ENCODE measurements at places on chromosomes 4 and X.

GRCh38 chr4:8262637-8263322, 6.8 kb upstream of the HTRA3 start:
- DNase-seq = no peak

- no peak for DNase-seq
These were observed 23.8 kb downstream of the CTSO start for GRCh38 chr4:155929833-155930232.

DNA sequence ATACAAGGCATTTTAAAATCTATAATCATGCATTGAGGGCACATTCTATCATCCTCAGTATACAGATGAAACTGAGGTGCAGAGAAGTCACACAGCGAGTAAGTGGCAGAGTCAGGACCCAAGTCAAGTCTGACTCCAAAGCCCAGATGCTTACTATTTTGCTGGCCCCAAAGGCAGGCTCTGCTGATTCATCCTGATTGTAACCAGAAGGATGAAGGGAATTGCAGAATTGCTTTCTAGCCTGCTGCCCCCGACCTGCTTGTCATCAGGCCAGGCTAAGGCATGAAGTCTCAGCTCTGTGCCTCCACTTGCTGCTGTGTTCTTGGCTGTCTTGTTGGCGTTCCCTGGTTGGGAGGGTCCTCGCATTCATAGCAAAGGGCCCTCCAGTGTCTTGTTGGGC, 62.7 kb downstream of the SLC9A6 start:
- no peak for DNase-seq

DNA sequence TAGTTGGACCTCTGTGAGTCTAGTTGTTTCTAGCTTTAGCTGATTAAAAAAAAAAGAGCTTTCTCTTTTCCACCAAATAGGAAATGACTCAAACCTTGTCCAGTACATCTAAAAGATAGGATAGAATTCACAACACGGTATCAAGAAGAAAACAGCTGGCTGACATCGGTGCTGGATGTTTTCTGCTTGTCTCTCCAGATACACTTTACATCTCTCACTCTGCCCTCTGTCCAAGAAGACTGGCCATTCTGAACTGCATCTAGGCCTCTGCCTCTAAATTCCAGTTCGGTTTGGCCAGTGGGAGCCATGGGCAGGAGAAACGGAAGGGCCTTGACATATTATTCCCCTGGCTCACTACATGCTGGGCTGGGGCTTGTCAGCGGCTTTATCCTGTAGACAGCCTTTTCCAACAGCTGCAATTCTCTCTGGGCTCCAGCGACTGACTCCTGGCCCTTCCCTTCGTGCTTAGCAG, 57.3 kb upstream of the SHISA3 start:
- DNase-seq = no peak

DNA sequence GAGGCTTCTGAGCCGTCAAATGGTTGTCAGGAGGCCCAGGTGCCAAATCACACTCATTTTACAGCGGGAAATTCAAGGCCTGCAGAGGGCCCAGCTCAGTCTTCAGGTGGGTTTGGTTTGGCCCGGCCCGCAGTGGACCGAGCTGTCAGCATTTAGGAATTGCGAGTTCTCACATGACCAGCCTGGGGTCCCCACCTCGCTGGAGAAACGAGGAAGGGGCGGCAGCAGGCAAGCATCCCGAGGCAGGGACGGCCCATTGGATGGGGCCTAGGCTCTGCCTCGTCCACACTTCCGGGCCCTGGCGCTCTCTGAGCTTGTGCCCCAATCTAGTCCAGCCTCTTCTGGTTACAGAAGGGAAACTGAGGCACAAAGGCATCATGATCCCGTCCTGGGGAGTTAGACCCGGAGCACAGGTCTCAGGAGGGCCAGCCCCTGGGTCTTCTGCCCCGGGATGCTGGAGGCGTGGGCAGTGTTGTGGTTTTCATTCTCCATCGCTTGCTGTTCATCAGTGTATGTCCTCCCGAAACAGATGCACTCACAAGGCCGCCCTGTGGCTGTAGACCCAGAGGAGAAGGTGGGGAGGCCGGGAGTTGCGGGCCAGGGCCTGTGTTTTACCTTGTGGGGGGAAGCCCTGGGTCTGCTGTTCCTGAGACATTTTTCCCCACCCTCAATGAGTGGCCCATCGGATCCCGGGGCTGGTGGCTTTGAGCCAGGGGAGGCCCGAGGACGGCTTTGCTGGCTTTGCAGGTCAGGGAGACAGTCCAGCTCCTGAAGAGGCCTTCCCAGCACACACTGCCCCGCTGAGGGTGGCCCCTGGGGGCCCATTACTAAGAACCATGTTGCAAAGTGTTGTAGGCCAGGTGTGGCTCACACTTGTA, 8.9 kb downstream of the PSAPL1 start:
- no peak for DNase-seq

- no peak for DNase-seq
These were observed 22.7 kb downstream of the FABP2 start for GRCh38 chr4:119299260-119299671.

DNA sequence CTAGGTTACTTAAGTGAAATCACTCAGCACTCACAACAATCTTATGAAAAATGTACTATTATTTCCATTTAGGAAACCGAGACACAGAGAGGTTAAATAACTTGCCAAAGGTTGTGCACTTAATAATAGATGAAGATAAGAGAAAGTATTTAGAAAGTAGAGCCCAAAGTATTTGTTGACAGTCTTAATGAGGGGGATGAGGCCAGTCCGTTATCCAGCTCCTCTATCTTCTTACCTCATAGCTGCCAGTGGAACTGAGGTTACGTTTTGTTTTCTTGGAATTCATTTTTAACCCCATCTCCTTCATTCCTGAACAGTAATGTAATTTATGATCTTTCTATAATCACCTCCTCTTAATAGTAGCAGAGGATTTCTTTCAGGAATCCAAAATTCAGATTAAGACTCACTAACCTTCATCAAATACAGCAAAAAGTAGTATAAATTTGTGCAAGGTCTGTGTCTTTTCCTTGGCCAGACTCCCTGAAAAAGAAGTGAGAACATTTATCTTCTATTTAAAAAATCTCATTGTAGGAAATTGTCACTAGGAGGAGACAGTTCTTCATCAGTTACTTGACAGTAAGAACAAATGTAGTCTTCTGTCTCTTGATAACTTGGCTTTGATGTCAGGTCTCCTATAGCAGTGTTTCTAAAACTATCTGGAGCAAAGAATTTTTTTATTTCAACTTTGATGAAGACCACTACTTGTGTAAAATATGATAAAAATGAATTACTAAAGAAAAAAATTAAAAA, 35.5 kb downstream of the F8 start:
- DNase-seq = no peak

DNA sequence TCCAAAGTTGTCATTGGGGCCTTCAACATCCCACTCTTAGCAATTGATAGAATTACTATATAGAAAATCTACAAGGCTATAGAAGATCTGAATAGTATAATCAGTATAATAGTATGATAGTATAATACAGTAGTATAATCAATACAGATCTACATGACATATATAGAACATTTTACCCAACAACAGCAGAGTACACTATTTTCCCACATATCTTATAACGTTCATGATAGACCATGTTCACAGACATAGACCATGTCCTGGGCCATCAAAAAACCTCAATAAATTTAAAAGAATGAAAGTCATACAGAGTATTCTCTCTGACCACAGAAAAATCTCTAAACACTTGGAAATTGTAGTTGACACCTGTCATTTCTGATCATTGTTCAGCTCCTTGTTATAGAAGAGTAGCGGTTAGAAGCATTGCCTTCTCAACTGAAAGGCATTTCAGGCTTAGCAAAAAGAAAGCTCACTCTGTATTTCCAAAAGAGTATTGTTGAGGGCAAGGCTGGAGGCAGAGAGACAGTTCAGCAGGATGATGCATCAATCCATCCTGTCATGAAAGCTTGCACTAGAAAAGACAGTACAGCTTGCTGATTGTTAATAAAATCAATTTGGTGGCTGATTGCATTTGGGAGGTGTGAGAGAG, 38.8 kb upstream of the ARMCX5 start:
- DNase-seq = no peak

DNA sequence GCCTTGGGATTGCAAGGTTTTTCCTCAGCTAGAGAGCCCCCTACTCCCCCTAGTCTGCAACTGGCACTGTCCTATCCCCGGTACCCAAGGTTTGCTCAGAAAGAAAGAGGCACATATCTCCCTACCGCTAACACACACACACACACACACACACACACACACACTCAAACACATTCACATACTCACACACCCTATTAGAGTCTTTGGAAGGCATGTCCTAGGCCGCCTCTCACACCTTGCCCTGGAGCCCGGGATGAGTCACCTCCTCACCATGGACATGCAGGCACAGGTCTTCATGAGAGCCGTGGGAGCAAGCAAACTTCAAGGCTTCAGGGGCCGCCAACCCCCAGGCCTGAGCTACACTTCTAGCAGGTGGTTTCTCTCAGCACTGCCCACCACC, 49.2 kb downstream of the PJA1 start:
- DNase-seq = no peak

DNA sequence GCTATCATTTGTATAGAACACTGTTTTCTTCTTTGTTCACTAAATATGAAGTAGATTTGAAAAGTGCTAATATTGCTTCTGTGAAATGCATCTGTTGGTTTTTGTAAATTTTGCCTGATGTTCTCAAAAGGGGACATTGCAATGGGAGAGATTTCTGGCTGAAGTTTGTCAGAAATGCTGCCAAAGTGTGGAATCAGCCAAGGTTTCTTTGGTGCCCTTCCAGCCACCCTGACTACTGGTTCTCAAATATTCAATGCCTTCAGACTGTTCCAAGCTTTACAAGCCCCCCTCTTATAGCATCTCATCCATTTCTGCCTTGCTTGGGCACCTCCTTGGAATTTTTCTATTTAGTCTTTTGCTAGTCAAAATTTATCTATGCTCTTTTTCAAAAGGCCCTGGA, 60.6 kb upstream of the TMLHE start:
- no peak for DNase-seq

GRCh38 chrX:132491191-132491590, 2.4 kb upstream of the MBNL3 start:
- DNase-seq = no peak

DNA sequence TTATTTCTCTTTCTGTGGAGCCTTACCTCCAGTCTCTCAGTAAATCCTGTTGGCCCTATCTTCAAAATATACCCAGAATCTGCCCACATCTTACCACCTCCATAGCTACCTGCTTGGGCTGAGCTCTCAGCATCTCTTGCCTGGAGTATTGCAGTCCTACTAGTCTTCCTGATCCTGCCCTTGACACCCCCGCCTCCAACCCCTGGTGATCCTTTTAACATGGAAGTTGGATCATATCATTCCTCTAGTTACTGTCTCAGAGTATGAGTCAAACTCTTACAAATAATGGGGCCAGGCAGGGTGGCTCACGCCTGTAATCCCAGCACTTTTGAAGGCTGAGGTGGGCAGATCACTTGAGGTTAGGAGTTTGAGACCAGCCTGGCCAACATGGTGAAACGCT, 43.1 kb upstream of the SETD7 start:
- DNase-seq = no peak

GRCh38 chr4:125663896-125664767, 349.4 kb downstream of the FAT4 start:
- DNase-seq = no peak

DNA sequence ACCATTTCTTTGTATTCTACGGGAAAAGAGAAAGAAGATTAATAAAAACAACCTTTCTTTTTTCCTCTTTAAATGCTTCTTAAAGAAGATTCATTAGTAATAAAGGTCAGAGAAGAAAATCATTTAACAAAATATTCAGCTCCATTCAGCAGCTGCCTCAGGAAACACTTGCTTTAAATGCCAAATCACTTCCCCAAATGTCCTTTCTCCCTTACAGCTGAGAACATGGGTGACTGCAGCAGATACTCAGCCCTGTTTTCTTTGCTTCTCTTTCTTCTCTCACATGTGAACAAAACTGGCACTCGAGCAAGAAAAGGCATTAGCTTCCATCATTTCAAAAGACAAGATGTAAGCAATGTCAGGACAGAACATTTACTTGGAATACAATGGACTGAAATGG, 120.2 kb downstream of the INPP4B start:
- no peak for DNase-seq

- DNase-seq = no peak
These were observed 144.1 kb downstream of the SOWAHB start for GRCh38 chr4:76753814-76754213.

DNA sequence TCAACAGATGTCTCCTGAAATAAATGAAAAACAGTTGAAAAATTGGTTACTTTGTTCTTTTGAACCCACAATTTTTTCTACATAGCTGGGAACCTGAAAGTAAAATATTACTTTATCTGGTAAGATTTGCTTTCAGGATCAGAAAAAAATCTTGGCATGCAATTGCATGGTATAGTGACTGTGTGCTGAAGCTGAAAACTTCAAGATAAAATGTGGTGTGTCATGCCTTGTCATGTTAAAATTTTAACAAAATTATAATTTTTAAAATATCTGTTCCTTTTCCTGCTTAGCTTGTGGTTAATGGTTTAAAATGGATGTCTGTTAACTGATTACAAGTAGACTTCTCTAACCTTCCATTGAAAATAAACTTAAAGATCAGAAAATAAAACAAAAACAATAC, 904.8 kb downstream of the PDHA2 start:
- no peak for DNase-seq

DNA sequence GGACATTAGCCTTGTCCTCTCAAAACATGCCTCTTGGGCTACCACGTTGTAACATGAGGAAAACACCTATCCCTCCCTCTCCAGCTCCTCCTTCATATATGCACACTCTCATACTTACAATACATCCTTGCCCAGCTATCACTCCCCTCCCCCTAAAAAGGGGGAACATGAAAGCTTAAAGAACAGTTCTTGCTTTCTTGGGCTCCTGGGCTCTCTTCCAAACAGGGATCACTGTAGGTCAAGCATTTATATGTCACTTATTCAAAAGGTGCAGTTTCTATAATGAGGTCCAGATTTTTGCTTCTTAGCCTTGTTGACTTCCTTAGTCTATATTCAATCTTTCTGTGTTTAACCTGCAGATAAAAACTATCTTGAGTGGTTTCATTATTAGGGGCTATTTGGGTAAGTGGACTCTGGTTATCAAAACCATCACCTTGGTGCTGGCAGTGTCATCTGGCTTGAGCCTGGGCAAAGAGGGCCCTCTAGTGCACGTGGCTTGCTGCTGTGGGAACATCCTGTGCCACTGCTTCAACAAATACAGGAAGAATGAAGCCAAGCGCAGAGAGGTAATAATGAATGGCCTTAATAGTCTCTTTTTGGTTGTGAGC, 119.4 kb downstream of the AKAP4 start:
- DNase-seq = no peak

GRCh38 chr4:105150503-105150902, 3.8 kb downstream of the TET2 start:
- DNase-seq = no peak

GRCh38 chrX:24899391-24899790, 116.4 kb downstream of the ARX start:
- DNase-seq = no peak

GRCh38 chr4:109026588-109026987, 263.7 kb upstream of the ETNPPL start:
- DNase-seq = no peak

DNA sequence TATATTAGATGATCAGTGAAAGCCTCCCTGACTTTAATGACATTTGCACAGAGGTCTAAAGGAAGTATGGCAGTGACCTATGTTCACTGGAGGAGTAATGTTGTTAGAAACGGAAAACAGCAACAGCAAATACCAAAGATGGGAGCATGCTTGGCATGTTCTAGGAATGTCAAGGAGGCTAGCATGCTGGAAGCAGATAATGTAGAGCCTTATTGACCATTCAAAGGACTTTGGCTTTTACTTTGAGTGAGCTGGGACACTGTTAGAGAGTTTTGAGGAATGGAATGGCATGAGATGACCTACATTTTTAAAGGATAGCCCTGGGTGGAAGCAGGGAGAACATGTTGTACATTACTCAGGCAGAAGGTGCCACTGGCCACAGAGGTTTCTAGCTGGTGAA, 6.0 kb downstream of the RPA4 start:
- DNase-seq = no peak

- no peak for DNase-seq
These were observed 515.3 kb upstream of the ARX start for GRCh38 chrX:25531096-25531495.
